ENCODE measurements at places on chromosomes 4 and X.

DNA sequence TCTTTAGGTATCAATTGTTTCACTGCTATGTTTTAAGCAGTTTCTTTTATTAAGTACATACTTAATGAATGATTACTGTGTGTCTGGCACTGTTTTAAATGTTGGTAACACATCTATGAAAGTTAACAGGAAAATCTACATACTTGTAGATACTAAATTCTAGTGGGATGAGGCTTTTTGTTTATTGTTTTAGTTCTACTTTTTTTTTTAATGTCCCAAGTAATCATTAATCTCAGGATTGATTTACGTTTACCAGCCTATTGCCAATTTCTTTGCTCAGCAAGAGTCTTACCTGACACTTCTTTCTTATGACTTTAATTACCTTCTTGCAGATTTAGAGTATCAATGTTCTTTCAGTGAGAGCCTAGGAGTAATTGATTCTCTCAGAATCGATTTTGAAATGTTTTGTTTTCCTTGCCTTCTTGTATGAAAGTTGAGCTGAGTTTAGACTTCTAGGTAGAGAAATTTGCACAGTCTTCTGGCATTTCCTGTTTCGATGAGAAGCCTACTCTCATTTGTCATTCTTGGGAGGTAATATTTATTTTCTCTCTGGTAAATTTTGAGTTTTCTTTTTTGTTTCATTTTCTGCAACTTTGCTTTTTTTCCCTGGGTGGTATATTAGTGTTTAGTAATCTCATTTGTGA lies 235.2 kb upstream of the ANKRD50 start:
- peak; percentile 26 for DNase-seq

DNA sequence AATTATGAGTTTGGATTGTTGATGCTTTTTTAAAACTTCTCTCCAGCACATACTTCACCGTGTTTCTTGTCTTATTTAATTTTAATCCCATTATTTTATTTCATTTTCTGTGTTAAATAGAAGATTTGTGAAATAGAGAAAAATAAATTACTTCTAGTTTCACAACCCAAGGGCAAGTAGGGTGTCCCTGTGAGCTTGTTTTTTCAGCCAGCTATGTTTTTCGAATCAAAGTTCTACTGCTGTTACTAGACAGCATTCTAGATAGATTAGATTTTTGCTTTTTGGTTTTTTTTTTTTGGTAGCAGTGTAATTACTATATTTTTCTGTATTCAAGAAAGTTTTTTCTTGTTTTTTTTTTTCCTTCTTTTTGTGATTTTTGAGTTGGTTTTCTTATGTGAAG lies 59.9 kb downstream of the RBPJ start:
- no peak for DNase-seq

DNA sequence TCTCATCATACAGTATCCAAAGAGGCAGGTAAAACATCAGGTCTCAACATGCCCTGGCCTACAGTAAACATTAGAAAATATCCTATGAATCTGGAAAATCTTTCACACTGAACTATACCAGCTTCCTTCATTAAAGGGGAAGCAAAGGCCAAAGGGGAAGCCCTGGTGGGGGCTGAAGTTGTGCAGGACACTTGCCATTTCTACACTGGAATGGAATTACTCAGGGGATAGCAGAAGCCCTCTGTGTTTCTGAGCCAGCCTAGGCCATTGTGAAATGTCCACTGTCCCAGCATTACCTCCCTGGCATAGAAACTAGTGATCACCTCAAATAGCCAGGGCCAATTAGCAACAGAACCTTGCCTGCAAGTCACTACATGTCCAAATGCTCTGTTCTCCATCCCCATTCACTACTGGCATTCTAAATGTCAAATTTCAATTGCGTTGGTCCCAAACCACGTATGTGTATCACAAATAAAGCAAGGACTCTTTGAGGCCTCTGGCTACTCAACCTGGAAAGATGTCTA lies 429.9 kb downstream of the AFF2 start:
- DNase-seq: no peak

DNA sequence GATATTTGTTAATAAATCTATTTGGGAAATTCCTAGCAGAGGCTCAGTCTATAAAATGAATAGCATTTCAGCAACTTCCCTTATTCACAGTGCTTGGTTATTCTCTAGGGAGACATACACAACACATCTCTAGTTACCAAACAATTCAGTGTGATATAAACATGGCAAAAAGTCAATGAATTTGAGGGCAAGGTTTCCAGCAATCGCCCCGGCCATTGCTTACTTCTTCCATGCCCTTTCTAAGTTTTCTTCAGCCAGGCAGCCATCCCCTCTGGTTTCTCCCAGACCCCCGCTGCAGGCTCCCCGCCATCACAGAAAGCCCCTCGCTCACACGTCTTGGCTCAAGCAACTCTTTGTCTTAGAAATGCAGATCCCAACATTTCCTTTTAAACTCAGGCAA lies 4.4 kb downstream of the TLR7 start:
- DNase-seq: no peak

- no peak for DNase-seq
Observed at GRCh38 chrX:9160698-9161329, 126.9 kb upstream of the FAM9B start.

GRCh38 chr4:141346144-141346543 lies 125.4 kb downstream of the ZNF330 start:
- peak; percentile 83 for DNase-seq

GRCh38 chrX:40010550-40011321 lies 87.0 kb downstream of the BCOR start:
- no peak for DNase-seq

DNA sequence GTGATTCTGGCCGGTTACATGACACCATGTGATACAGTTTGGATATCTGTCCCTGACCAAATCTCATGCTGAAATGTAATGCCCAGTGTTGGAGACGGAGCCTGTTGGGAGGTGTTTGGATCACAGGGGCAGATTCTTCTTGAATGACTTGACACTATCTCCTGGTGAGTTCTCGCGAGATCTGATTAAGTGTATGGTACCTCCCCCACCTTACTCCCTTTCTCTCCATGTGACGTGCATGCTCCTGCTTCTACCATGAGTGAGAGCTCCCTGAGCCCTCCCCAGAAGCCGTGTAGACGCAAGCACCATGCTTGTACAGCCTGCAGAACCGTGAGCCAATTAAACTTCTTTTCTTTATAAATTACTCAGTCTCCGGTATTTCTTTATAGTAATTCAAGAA lies 23.6 kb downstream of the CPE start:
- no peak for DNase-seq

DNA sequence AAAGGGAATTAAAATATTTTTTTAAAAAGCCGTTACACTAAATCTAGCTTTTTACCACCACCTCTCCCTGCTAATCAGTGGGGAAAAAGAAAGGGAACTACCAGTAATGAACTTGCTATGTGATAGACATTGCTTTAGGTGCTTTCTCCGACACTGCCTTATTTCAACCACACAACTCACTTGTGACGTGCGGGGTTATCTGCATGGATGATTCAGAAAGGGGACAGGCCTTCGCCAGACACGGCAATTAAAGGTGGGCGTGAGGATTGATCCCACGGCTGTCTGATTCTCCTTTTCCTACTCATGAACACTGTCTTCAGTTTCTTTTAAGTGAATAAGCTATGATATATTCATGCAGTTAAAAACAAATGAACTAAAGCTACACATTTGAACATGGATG lies 882 bp upstream of the CXCR3 start:
- DNase-seq: no peak

DNA sequence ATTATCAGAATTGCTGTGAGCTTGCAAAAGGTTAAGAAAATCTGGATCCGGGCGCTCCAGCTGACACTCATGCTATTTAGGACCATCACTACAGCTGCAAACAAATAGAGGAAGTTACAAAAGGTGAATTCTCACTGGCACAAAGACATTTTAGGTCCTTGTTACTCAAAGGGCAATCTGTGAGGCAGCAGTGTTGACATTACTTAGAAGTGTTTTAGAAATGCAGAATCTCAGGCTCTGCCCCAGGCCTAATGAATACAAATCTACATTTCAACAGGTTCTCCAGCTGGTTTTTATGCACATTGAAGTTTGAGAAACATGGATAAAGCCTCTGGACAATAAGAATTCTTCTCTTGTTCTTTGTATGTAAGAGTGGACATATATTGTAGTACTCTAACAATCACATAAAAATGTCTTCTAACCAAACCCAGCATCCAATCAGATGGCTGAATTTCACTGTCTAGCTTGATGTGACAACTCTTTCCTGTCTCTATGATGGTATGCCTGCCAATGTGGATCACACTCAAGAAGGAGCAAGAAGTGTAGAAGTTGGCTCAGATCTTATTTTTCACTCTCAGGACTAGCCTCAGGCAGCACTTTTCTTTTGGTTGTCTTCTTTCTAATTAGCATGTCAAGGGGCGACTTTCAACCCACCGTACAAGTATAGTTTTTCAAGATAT lies 18.8 kb downstream of the SLC7A11 start:
- no peak for DNase-seq

- peak; percentile 98 for DNase-seq
Observed at GRCh38 chr4:86927843-86928395, 6.9 kb upstream of the AFF1 start.

DNA sequence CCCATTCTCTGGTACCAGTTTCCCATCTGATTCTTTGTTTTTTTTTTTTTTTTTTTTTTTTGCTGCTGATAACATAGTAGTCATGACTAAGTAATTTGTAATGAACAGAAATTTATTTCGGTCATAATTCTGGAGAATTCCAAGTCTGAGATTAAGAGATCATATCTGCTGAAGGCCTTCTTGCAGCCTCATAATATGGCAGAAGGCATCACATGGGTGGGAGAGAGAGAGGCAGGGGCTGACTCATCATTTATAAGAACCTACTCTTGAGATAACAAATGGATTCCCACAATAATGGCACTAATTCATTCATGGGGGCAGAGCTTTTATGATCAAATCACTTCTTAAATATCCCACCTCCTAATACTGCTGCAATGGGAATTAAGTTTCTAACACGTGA lies 1034.3 kb downstream of the STIM2 start:
- DNase-seq: no peak

DNA sequence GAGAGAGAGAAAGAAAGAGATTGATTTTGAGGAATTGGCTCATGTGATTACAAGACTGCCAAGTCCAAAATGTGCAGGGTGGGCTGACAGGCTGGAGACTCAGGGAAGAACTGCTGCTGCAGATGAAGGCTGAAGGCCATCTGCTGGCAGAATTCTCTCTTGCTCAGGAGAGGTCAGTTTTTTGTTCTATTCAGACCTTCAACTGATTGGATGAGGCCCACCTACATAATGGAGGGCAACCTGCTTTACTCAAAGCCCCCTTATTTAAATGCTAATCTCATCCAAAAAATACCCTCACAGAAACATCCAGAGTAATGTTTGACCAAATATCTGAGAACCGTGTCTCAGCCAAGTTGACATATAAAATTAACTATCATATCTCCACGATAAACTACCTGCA lies 38.2 kb upstream of the MAMLD1 start:
- no peak for DNase-seq
